ENCODE measurements at places on chromosomes 3 and 15. TPM values are rescaled to one million over a fixed set of nuclear protein-coding genes. Genes with fewer than 3 reads are reported as not detected.
A peak's percentile ranks its signal among the peaks of the same experiment; 100 is the strongest.

The MCCC1 gene
- 36.0 TPM for total RNA-seq

The CFAP92 gene
- 0.12 TPM for total RNA-seq

The ALS2CL gene
- total RNA-seq, result 41.6 TPM

The CHAC1 gene
- 4.8 TPM for total RNA-seq

DNA sequence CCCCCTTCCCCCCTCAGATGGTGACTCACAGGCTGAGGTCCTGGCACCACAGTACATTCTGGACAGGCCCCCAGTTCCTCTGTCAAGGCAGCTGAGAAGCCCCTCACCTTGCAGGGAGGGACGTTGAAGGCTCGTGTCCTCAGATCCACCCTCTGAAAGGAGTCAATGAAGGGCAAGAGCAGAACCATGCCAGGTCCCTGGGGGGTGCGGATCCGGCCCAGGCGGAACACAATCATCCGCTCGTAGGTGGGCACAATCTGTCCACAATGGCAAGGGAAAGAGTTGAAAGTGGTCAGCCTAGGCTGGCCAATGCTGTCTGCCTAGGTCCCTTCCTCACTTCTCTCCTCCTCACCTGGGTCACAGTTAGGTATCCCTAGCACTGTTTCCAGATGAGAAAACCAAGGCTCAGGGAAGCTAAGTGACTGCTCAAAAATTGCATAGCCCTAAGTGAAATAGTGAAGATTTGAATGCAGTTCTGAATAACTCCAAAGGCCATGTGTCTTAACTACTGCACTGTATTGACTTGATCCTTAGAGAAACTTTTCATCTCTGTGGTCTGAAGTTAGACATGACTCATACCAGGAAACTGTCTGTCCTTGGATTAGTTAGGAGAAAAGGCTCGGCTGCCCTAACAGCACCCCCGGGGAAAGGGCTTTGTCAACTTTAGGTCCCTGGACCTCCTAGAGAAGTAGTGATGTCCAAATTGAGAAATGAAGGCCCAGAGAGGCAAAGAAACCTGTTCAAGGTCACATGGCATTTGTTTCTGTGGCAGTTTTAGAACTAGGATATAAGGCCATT, 2.9 kb downstream of the STOML1 start:
- H3K4me3 ChIP-seq, result no peak overlapping the region
- peaks cover 34% of the 10 kb centered on the region for H3K36me3 ChIP-seq
- H3K4me1 ChIP-seq, result peaks cover 97% of the 10 kb centered on the region
- no peaks in the 10 kb centered on the region for H3K27me3 ChIP-seq
- DNase-seq, result no peak
- peak overlapping the region; percentile 92 for H3K27ac ChIP-seq

DNA sequence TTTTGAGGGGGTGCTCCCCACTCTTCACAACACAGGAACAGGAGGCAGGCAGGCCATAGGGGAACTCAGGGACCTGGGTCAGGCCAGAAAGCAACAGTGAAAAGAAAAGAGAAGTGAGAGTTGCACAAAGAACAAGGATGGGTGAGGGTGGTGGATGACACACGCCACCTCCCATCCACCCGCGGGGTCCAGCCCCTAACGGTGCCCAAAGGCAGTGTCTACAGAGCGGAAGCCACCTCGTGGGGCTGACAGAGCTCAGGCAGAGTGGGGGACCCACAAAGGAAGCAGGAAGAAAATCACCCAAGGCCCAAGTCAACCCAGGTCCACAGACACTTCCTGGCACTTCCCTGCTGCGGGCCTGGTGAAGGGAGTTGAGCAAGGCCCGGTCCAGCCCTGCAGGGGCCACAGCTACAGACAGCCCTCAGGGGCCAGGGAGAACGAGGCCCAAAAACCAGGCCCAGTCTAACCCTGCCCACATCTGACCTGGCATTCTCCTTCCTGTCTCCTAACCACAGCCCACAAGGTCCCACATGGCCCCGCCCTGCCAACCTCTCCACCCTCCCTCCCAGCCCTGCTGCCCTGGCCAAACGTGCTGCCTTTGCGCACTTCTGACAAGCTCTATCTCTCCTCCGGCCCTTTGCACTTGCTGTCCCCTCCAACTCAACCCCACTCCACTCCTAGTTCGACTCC, 5.9 kb downstream of the NUP210 start:
- no peak overlapping the region for H3K4me3 ChIP-seq
- DNase-seq, result no peak
- no peak overlapping the region for H3K27ac ChIP-seq
- H3K36me3 ChIP-seq, result no peaks in the 10 kb centered on the region

DNA sequence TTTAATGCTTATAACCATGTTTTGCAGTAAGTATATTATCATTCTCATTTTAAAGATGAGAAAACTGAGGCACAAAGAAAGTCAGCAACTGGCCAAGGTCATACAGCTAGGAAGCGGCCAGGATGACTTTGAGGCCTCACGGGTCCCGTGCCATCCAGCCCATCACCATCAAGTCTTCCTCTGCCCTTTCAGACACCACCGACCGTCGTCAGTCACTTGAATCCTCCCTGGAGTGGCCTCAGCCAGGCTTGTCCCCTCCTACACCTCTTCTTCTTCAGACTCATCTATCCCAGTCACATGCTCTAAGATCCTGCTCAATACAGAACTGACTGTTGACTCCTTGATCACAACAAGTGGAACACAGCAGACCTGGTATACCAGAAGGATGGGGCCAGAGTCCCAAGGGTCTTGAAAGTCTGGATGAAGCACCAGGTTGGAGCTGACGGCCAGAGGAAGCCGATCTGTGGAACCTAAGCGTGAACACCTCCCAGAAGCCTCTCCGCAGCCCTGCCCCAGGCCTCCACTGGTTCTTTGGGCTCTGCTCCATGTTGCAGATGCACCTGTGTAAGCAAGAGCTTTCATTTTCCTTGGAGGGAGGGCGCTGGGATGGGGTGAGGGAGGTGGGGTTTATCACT, 22.1 kb downstream of the ITGA11 start:
- no peak for DNase-seq
- no peaks in the 10 kb centered on the region for H3K27me3 ChIP-seq
- H3K36me3 ChIP-seq, result no peaks in the 10 kb centered on the region
- no peak overlapping the region for H3K4me3 ChIP-seq
- H3K27ac ChIP-seq, result no peak overlapping the region

DNA sequence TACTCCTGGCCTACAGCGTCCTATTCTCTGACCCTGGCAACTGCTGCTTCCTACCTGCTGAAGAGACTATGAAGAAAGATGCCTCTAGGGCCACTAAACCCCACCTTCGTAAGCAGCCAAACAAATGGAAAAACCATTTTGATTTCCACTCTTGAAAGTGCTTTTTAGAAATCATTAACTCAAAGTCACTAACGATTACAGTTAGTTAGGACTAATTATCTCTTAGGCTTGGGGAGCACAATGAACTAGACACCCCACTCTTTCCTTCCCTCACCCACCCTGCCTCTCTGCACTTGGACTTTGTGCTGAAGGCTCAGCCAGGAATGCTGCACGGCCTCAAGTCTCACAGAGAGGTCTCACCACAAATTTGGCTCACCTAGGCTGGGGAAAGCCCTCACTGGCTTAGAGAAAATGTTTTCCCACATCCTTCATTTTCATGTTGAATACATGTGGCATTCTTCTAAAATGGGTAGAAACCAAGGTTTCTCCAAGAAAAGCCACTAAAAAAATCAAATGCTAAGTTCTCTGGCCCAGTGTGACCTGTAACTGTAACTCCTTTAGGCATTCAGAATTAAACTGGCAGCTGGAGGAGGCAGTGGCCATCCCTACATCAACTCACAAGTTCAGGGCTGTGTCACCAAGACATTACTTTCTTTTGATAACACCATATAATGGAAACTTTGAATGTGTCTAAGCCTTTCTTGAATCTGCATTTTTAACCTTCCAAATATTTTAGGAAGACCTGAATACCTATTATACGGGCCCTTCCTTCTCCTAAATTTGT, 47.1 kb downstream of the NPTN start:
- no peak for DNase-seq
- no peak overlapping the region for H3K27ac ChIP-seq
- H3K36me3 ChIP-seq, result peaks cover 93% of the 10 kb centered on the region
- H3K4me1 ChIP-seq, result no peaks in the 10 kb centered on the region
- no peaks in the 10 kb centered on the region for H3K27me3 ChIP-seq

- H3K4me3 ChIP-seq, result peak overlapping the region; percentile 24
- no peak overlapping the region for H3K27ac ChIP-seq
- no peaks in the 10 kb centered on the region for H3K27me3 ChIP-seq
- H3K36me3 ChIP-seq, result no peaks in the 10 kb centered on the region
These were observed 11.1 kb upstream of the ROPN1B start for GRCh38 chr3:125957674-125958510.

- H3K27me3 ChIP-seq, result no peaks in the 10 kb centered on the region
- H3K4me1 ChIP-seq, result peaks cover 9% of the 10 kb centered on the region
- H3K36me3 ChIP-seq, result no peaks in the 10 kb centered on the region
- H3K27ac ChIP-seq, result no peak overlapping the region
- peak; percentile 35 for DNase-seq
These were observed 21.2 kb downstream of the ADAMTS7 start for GRCh38 chr15:78790027-78790426.

- H3K27me3 ChIP-seq, result no peaks in the 10 kb centered on the region
- H3K27ac ChIP-seq, result no peak overlapping the region
- peaks cover 10% of the 10 kb centered on the region for H3K4me1 ChIP-seq
- H3K4me3 ChIP-seq, result no peak overlapping the region
These were observed 23.1 kb downstream of the STIMATE start for GRCh38 chr3:52874160-52874701.

DNA sequence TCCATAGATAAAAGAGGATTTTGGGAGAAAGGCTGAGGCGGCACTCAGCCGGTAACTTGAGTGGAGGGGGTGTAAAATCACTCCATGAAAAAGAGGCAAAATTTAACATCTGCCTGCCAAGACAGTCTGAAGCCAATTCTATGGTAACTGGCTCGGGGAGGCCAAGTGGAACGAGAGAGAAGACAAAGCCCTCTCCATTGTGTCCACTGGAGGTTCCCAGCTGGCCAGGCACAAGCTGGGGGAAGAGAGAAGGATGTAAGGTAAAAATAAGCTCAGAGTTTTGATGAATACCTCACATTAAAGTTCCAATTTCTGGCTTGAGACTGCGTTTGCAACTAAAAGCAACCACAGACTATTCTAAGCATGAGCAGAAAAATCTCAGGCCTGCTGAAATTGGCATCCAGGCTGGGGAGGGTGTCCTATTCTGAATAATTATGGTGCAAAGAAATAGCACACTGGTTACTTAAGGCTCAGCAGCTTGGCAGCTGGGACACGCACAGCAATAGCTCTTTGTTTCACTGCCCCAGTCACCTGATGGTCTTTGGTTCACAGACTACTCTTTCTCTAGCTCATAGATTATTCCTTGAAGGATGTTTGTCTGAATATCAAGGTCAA, 48.8 kb downstream of the CHRD start:
- H3K27me3 ChIP-seq, result no peaks in the 10 kb centered on the region
- DNase-seq, result no peak
- no peak overlapping the region for H3K27ac ChIP-seq
- no peak overlapping the region for H3K4me3 ChIP-seq
- no peaks in the 10 kb centered on the region for H3K36me3 ChIP-seq

DNA sequence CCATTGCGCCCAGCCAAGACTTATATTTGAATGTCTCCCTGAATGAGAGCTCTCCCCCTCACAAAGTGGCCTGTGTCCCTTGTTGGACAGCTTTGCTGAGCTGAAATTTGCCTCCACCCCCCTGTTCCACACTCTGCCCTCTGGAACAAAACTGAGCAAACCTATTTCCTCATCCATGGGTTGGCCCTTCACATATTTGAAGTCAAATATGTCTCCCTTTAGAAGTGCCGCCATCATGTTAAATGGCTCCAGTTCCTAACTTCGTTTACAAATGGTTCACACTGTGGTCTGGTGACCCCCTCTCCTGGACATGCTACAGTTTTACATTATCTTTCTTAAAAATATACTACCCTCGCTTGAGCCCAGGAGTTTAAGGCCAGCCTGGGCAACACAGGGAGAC, 4.6 kb downstream of the PLIN1 start:
- no peak overlapping the region for H3K27ac ChIP-seq
- no peaks in the 10 kb centered on the region for H3K36me3 ChIP-seq
- H3K4me1 ChIP-seq, result no peaks in the 10 kb centered on the region
- no peak overlapping the region for H3K4me3 ChIP-seq
- H3K27me3 ChIP-seq, result no peaks in the 10 kb centered on the region

DNA sequence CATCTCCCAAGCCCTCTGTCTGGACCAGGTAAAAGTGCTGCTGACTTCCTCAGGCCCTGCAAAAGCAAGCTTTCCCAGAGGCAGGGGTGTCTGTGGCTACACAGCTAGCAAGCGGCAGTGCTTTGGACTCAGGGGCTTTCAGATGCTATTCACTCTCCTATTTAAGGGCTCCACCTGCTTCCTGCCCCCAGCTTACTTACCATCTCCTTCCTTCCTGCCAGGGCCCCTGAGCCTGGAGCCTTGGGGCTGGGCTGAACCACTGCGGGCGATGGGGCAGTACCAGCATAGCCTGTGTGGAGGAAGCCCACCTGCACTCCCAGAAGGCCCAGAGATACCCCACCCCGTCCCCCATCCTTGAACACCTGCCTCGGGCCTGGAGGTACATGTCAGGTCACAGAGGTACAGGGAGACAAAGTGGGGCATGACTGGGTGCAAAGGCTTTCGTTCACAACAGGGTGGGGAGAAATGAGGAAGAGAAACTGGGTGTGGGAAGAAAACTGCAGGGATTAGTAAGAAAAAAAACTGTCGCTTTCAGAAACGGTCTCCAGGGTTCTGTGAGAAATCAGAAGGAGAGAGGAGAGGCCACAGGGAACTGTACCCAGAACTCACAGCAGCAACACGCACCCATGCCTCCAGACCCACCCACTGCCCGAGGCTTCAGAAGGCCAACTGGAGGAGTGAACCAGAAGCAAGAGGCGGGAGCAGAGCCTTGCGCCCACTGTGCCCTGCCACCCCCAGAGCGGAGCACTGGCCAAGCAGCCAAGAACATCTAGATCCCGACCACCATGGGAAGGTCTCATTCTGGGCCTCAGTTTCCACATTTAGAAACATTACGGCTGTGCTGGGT, 49.5 kb downstream of the CCDC12 start:
- H3K27ac ChIP-seq, result peak overlapping the region; percentile 65
- peak; percentile 6 for DNase-seq
- no peaks in the 10 kb centered on the region for H3K27me3 ChIP-seq
- H3K36me3 ChIP-seq, result no peaks in the 10 kb centered on the region
- peaks cover 93% of the 10 kb centered on the region for H3K4me1 ChIP-seq
- no peak overlapping the region for H3K4me3 ChIP-seq

DNA sequence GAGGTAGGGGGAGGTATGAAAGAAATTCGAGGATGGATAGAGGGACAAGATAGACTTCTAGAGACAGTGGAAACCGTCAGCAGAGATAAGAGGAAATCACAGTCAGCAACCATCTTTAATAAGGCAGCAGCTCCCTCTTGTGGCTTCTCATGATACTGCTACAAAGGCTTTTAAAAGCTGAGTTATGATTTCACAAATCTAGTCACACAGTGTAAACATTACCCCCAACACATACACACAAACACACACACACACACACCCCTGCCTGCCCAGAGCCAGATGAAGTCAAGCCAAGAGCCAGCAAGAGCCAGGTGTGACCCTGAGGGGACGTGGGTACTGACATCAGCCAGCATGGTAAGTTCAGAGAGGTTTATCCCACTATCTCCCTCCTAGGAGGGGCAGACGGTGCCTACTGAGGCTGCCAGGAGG, 18.9 kb upstream of the TGM5 start:
- H3K27me3 ChIP-seq, result no peaks in the 10 kb centered on the region
- no peak overlapping the region for H3K27ac ChIP-seq
- DNase-seq, result no peak
- no peak overlapping the region for H3K4me3 ChIP-seq
